Dermis blood vessel endothelial cell (primary cell): ENCODE measurements at places on chromosomes 5 and 9. TPM values are rescaled to one million over a fixed set of nuclear protein-coding genes. Genes with fewer than 3 reads are reported as not detected.

DNA sequence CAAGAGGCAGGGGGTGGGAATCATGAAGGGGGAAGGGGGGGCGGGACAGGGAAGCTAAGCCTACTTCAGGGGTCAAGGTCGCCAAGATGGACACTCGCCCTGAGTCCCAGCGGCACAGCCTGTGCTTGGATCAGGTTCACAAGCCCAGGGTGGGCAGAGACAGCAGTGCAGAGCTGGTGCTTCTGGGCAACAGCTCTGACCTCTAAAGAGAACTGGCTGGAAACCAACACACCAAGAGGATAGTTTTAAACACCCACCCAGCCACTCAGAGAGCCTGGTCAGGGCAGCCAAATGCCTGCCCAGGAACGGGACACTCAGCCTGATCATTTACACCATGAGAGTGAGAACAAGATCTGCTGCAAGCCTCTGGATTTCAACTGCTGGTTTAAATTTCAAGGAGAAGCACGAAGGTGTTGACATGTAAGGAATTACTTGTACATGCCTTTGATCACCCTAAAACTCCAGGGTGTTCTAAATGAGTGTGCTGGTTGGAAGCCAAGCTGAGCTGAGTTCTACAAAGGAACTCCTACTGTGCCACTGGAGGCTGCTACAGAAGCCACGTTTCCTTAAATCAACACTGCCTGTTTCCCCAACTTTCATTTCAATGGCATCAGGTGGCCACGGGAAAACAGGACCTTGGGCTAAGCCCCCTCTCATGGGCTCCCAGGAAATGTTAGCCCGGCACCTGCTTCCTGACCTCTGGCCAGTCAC is 91.5 kb downstream of the TTLL11 start:
- DNase-seq, result peak; percentile 24

DNA sequence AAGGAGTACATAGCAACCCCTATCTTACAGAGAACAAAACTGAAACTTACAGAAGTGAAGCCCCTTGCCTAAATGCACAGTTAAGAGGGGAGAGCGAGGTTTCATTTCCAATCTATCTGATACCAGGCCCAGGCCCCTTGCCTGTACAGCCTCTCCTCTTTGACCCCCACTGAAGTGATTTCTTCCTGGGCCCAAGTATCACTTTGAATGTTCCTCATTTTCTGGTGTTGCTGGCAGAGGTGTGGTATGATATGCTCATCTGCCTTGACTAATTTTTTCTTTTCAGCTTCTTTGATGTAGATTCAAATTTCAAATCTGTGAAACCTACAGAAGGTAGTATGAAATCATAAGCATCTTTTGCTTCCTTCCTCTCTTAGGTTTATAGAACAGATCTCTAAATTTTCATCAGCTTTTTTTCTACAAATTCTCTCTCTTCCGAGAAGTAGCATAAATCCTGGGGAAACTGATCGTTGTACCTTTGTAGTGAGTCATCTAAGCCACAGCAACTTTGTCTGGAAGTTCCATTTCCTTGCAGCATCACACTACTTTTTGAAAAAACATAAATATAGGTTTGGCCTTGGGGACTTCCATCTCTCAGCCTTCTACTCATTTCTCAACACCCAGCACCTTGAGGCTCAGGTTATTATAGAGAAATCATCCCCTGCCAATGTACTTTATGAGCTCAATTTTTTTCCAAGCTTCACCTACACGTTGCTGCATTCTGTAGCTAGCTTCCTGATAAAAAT is 402.4 kb upstream of the PTGER4 start:
- DNase-seq, result no peak

- DNase-seq, result no peak
Observed at GRCh38 chr9:90579181-90579580, 63.4 kb downstream of the DIRAS2 start.

- DNase-seq, result no peak
Observed at GRCh38 chr9:73294336-73294735, 142.7 kb downstream of the ANXA1 start.

DNA sequence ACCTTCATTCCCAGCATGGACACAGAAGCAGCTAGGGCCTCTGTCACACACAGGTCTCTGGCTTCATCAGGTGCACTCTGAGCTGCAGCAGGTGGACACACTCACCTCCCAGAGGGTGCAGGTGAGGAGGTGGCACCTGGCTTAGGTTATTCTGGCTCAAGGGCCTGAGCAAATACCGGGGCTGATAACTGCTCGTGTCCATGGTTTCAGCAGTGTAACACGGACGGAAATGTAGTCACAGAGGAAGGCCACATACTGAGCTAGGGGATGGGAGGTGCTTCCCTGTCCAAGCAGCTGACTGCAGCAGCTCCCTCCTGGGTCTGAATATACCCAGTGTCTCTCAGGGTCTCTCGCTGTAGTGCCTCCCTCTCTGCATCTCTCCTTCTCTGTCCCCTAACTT is 5.7 kb downstream of the PHF2 start:
- peak; percentile 46 for DNase-seq

ENHO gene
- total RNA-seq, result 0.42 TPM in 1 of 2 replicates, not detected in the other

KIAA0825 gene
- 1.0 and 1.9 TPM in 2 replicates for total RNA-seq

- no peak for DNase-seq
Observed at GRCh38 chr9:27602142-27602861, 29.0 kb upstream of the C9orf72 start.

ATOX1 gene
- total RNA-seq, result 69.8 and 96.3 TPM in 2 replicates
